ENCODE measurements at places on chromosomes 5 and 9. TPM values are rescaled to one million over a fixed set of nuclear protein-coding genes. Genes with fewer than 3 reads are reported as not detected.

- H3K36me3 ChIP-seq: no peaks in the 10 kb centered on the region
- H3K4me3 ChIP-seq: no peak overlapping the region
- no peaks in the 10 kb centered on the region for H3K27me3 ChIP-seq
- DNase-seq: no peak
- no peak overlapping the region for H3K27ac ChIP-seq
- H3K4me1 ChIP-seq: peaks cover 26% of the 10 kb centered on the region
Observed at GRCh38 chr9:109975574-109976295, 195.7 kb downstream of the PALM2AKAP2 start.

- no peak for DNase-seq
- peaks cover 85% of the 10 kb centered on the region for H3K4me1 ChIP-seq
- peaks cover 69% of the 10 kb centered on the region for H3K36me3 ChIP-seq
- H3K27me3 ChIP-seq: no peaks in the 10 kb centered on the region
- H3K4me3 ChIP-seq: no peak overlapping the region
Observed at GRCh38 chr9:93033531-93033930, 25.0 kb upstream of the SUSD3 start.

DNA sequence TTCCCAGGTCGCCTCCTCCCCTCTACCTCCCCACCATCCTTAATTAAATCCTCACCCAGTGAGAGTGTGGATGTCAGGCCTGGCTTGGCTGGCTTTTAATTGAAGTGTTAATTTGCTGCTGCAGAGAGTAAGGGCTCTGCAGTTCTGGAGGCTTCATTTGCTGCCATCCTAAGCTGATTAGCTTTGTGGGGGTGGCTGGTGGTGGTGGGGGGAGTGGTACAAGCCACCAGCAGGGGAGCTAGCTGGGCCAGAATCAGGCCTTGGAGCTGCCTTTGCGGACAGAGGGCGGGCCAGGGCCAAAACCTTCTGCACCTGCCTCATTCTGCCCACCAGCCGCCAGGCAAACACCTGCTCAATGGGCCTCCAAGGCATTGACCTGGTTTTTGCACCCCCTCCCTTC lies 26.8 kb upstream of the TIFAB start:
- H3K36me3 ChIP-seq: no peaks in the 10 kb centered on the region
- DNase-seq: no peak
- no peak overlapping the region for H3K4me3 ChIP-seq
- no peak overlapping the region for H3K27ac ChIP-seq
- no peaks in the 10 kb centered on the region for H3K4me1 ChIP-seq
- no peaks in the 10 kb centered on the region for H3K27me3 ChIP-seq

GRCh38 chr5:95454536-95454935 lies 63.4 kb downstream of the FAM81B start:
- H3K27me3 ChIP-seq: no peaks in the 10 kb centered on the region
- H3K27ac ChIP-seq: no peak overlapping the region
- H3K4me1 ChIP-seq: no peaks in the 10 kb centered on the region
- H3K36me3 ChIP-seq: no peaks in the 10 kb centered on the region

DNA sequence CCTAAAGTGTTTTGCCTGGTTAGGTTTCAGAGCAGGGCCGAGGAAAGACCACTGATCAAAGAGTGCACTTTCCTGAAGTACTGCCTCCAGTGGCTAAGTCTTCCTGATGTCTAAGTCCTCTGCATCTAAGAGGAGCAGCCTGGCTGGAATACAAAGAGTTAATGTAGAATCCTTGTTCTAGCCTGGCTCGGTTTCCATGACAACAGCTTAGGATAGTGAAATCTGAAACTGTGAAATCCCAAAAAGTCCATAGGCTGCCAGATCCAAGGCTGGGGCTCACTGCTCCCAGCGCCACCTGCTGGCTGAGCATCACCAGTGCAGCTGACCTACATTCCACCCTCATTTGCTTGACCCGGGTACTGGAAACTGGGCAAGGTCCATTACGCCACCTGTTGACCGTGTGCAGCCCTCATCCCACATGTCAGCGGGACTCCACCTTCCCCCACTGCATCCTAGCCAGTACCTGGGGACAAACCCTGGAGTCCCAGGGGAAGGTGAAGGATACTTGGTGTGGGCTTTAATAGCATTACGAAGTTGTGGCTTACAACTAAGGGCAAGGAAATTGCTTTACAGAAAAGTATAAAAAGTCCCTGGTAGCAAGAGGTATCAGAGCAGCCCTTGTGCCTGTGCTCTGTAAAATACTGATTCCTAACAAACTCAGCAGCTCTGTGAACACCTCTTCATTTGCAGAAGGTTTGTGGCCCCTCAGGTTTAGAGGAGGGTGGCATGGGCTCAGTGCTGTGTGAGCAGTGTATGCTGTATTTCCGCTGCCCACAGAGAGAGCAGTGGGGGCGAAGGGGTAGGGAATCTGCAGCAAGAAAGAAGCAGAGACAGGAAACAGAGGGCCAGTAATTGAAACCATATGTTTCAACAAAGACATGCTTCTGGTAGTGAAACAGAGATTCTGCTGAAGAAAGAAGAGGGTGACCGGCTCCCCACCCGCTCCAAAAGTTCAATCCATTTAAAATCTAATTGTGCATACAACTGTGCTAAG lies 36.0 kb downstream of the PCDHGC5 start:
- H3K36me3 ChIP-seq: peaks cover 91% of the 10 kb centered on the region
- no peak overlapping the region for H3K27ac ChIP-seq
- peak; percentile 51 for DNase-seq
- no peak overlapping the region for H3K4me3 ChIP-seq

- H3K27ac ChIP-seq: no peak overlapping the region
- H3K27me3 ChIP-seq: no peaks in the 10 kb centered on the region
- H3K4me3 ChIP-seq: no peak overlapping the region
Observed at GRCh38 chr9:96376891-96377874, 6.3 kb downstream of the SLC35D2 start.

DNA sequence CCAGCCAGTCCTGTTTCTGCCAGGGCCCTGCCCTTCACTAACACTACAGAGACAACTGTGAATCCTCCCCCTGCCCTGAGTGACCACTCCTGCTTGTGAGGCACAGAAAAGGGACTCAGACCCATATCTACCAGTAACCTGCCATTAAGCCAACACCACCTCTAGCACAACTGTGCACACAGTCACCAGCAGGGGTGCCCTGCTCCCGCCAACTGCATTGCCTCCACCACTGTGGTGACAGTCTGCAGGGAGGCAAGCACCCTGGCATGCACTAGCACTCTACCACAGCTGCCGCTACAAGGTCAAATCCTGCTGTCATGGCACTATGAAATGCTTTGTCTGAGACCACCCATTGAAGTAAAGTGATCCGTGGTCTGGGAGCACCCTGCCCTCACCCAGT lies 1028.5 kb upstream of the CDH9 start:
- no peaks in the 10 kb centered on the region for H3K36me3 ChIP-seq
- H3K4me1 ChIP-seq: no peaks in the 10 kb centered on the region
- no peak overlapping the region for H3K27ac ChIP-seq
- DNase-seq: no peak
- H3K4me3 ChIP-seq: no peak overlapping the region

GRCh38 chr5:68711293-68712200 lies 382.3 kb upstream of the SLC30A5 start:
- peak; percentile 53 for DNase-seq
- H3K4me1 ChIP-seq: peaks cover 29% of the 10 kb centered on the region
- peak overlapping the region; percentile 2 for H3K4me3 ChIP-seq
- peak overlapping the region; percentile 43 for H3K27ac ChIP-seq
- no peaks in the 10 kb centered on the region for H3K36me3 ChIP-seq
- H3K27me3 ChIP-seq: no peaks in the 10 kb centered on the region

DNA sequence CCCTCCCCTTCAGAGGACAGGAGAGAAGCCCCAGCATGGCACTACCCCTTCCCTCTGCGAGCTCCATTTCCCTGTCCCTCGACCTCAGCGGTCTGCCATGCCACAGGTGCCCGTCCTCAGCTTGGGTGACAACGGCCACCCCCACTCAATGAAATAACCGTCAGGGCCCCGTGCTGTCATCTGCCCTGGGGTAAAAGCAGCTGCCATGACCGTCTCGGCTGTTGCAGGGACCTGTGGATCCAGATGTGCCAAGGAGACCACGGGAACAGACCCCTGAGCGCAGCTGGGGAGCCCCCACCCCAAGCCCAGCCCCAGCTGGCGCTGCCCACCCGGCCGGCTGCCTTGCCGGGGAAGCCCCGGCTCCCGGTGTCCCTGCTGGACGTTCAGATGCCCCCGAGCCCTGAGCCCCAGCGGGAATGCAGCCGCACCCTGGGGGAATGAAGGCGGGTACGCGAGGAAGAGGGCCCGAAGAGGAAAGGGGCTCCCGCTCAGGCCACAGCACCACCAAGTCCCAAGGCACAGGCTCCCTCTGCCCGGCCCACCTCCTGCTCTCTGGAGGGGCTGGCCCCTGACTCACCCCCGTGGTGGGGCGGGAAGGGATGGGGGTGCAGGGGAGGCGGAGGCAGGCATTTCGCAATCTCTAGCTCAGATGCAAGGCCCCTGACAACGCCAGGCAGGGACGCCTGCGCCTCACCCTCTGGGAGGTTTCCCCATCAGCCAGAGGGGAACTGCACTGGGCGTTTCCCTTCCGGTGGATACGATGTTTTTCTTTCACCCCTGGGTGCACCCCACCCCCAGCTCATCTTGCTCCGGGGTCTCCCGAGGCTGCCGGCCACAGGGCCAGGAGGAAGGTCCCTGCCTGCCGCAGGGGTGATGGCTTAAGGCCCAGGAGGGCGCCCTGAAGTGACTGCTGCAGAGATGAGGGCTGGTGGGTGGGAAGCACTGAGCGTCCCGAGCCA lies 49.2 kb downstream of the NACC2 start:
- DNase-seq: no peak
- H3K4me3 ChIP-seq: no peak overlapping the region
- no peaks in the 10 kb centered on the region for H3K4me1 ChIP-seq
- no peak overlapping the region for H3K27ac ChIP-seq
- no peaks in the 10 kb centered on the region for H3K27me3 ChIP-seq

- H3K27ac ChIP-seq: no peak overlapping the region
- H3K4me1 ChIP-seq: no peaks in the 10 kb centered on the region
- H3K4me3 ChIP-seq: no peak overlapping the region
- no peaks in the 10 kb centered on the region for H3K36me3 ChIP-seq
- H3K27me3 ChIP-seq: no peaks in the 10 kb centered on the region
- DNase-seq: no peak
Observed at GRCh38 chr5:31182136-31182535, 11.3 kb upstream of the CDH6 start.

GRCh38 chr5:137367951-137368350 lies 131.2 kb downstream of the SPOCK1 start:
- DNase-seq: no peak
- H3K27me3 ChIP-seq: no peaks in the 10 kb centered on the region
- H3K4me1 ChIP-seq: no peaks in the 10 kb centered on the region
- no peak overlapping the region for H3K27ac ChIP-seq
- H3K4me3 ChIP-seq: no peak overlapping the region
- H3K36me3 ChIP-seq: no peaks in the 10 kb centered on the region

The PCDHB5 gene
- polyA plus RNA-seq: not detected

The GRHPR gene
- polyA plus RNA-seq: 69.2 TPM

The INSL6 gene
- not detected for polyA plus RNA-seq

The WNT8A gene
- polyA plus RNA-seq: not detected

The PRDM9 gene
- not detected for polyA plus RNA-seq

The MAMDC4 gene
- not detected for polyA plus RNA-seq

The DMRT3 gene
- not detected for polyA plus RNA-seq
